NCI-H1092 (cell line): ENCODE measurements at places on chromosomes 6 and 20.

- DNase-seq: no peak
Measured at GRCh38 chr6:26017632-26017966, 55.0 kb downstream of the TRIM38 start.

- no peak for DNase-seq
Measured at GRCh38 chr20:37072293-37073196, 23.3 kb downstream of the RBL1 start.

DNA sequence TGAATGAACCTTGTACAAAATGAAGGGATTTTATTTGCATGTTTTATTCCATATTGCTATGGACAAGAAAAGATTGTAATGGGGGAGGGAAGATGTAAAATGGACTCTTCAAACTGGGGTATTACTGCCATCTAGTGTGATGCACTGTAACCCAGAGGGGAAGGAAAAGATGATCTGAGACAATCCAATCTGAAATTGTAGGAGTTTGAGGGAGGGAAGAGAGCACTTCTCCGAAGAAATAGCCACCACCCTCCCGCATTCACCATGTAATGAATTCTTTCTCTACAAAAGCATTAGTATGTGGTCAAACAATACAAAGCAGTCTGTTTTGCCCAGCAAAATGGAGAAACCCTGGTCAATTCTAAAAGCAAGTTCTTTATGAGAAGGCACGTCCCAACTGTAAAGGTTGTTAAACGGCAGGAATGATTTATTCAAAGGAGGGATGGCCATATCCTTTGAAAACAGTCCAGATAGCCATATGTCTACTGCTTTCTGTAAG is 679.5 kb upstream of the NRSN1 start:
- DNase-seq: peak; percentile 61

GRCh38 chr6:112833581-112834131 is 486.5 kb downstream of the RFPL4B start:
- DNase-seq: no peak

GRCh38 chr20:64037498-64038213 is 1.7 kb downstream of the C20orf204 start:
- no peak for DNase-seq
